ENCODE measurements at places on chromosomes 12 and 14. TPM values are rescaled to one million over a fixed set of nuclear protein-coding genes. Genes with fewer than 3 reads are reported as not detected.

The TROAP gene
- total RNA-seq: 6.9 TPM

The VWF gene
- 47.8 TPM for total RNA-seq

The ACOT4 gene
- total RNA-seq: 0.31 TPM

The CD69 gene
- total RNA-seq: 0.93 TPM

The ZCRB1 gene
- 81.8 TPM for total RNA-seq

GRCh38 chr12:132561427-132562156 is 48.8 kb downstream of the LRCOL1 start:
- peaks cover 6% of the 10 kb centered on the region for H3K36me3 ChIP-seq
- H3K4me1 ChIP-seq: peaks cover 25% of the 10 kb centered on the region
- H3K4me3 ChIP-seq: peak overlapping the region; percentile 59
- H3K27me3 ChIP-seq: peaks cover 4% of the 10 kb centered on the region
- no peak for DNase-seq

DNA sequence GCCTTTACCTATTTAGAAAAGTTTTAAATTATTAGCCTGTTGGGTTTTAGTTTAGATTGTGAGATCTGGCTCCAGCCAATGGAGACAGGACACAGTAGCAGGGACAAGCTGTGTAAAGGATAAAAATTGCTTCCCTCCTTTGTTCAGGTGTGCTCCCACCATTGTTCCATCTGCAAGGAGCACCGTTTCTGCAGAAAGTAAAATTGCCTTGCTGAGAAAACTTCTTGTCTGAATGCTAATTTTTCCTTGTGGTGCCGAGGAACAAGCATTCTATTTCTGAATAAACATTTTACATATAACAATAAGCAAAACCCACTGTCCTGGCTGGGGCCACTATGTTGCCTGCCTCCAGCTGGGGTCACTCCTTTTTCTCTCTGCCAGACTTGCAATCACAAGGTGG is 72.7 kb upstream of the ZFP36L1 start:
- no peak overlapping the region for H3K4me3 ChIP-seq
- no peak for DNase-seq
- no peak overlapping the region for H3K27ac ChIP-seq

GRCh38 chr12:82873309-82873708 is 186.6 kb downstream of the TMTC2 start:
- no peak overlapping the region for H3K4me3 ChIP-seq
- no peak overlapping the region for H3K27ac ChIP-seq
- no peaks in the 10 kb centered on the region for H3K4me1 ChIP-seq
- no peak for DNase-seq
- H3K36me3 ChIP-seq: no peaks in the 10 kb centered on the region

GRCh38 chr14:99541211-99541610 is 60.0 kb downstream of the CCNK start:
- DNase-seq: no peak
- no peak overlapping the region for H3K4me3 ChIP-seq
- H3K27ac ChIP-seq: no peak overlapping the region
- H3K36me3 ChIP-seq: no peaks in the 10 kb centered on the region
- H3K27me3 ChIP-seq: peaks cover 10% of the 10 kb centered on the region
- H3K4me1 ChIP-seq: peaks cover 32% of the 10 kb centered on the region

GRCh38 chr14:20757965-20758364 is 10.2 kb upstream of the EDDM3B start:
- H3K27me3 ChIP-seq: no peaks in the 10 kb centered on the region
- no peaks in the 10 kb centered on the region for H3K4me1 ChIP-seq
- H3K36me3 ChIP-seq: no peaks in the 10 kb centered on the region

DNA sequence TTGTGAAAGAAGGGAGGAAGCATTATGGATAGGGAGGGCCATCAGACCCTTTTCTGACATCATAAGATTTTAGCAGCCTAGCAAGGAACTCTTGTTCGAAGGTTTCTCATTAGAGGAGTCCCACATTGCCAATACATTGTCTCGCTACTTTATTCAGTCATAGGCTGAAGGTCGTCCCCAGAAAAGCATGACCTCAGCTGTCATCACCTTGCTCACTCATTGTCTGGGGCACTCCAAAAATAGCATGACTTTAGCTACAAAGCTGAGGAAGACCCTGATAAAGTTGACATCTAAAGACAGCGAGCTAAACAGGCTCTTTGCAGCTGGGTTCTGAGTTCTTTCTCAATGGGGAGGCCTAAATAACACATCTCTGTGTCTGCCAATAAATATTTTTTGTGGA is 112.4 kb upstream of the PTPRR start:
- no peaks in the 10 kb centered on the region for H3K36me3 ChIP-seq
- H3K27ac ChIP-seq: no peak overlapping the region
- no peak overlapping the region for H3K4me3 ChIP-seq
- H3K27me3 ChIP-seq: no peaks in the 10 kb centered on the region

GRCh38 chr12:107328442-107329133 is 235.2 kb upstream of the CRY1 start:
- no peak overlapping the region for H3K4me3 ChIP-seq
- H3K36me3 ChIP-seq: no peaks in the 10 kb centered on the region
- peaks cover 18% of the 10 kb centered on the region for H3K27me3 ChIP-seq
- DNase-seq: no peak
- H3K27ac ChIP-seq: no peak overlapping the region
- peaks cover 6% of the 10 kb centered on the region for H3K4me1 ChIP-seq

- H3K27me3 ChIP-seq: no peaks in the 10 kb centered on the region
- no peak overlapping the region for H3K27ac ChIP-seq
- H3K4me3 ChIP-seq: no peak overlapping the region
- H3K36me3 ChIP-seq: no peaks in the 10 kb centered on the region
These were observed 355.2 kb downstream of the PCNX1 start for GRCh38 chr14:71262441-71262840.

DNA sequence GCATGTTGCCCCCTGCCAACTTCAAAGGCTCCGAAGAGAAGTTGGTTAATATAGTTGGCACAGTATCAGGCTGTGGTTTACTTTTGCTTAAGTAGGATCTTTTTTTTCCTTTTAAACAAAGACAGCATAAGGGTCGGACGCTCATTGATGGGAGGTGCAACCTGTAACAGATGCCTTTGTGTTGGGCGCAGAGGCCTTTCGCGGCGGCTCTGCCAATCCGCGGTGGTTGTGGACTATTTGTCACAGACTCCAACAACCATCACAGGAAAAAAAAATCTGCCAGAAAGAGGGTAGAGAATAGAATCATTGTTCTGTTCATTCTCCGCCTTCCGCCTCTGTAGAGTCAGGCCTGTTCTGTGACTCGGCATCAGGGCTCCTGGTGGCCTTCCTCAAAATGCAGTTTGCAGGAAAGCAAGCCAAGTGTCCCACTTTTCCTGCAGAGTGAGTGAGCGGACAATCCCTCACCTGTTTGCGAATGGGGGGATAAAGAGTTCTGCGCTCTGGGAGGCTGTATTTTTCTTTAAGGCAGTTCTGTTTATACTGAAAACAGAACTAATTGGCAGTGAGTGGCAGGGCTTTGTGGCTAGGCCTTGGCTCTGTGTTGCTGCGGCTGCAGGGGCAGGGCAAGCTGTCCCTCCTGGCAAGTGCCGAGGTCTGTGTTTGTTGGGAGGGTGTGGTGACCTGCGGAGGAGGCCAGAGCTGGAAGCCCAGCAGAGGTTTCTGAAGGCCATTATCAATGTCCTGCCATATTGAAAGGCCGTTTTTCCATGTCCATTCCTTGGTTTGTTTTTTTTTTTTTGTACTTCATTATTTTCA is 83.0 kb upstream of the PIWIL1 start:
- DNase-seq: no peak
- H3K27ac ChIP-seq: no peak overlapping the region
- no peak overlapping the region for H3K4me3 ChIP-seq
- no peaks in the 10 kb centered on the region for H3K4me1 ChIP-seq

GRCh38 chr12:45730084-45730347 is 510 bp downstream of the ARID2 start:
- no peak for DNase-seq
- H3K27ac ChIP-seq: peak overlapping the region; percentile 99
- H3K27me3 ChIP-seq: no peaks in the 10 kb centered on the region
- no peaks in the 10 kb centered on the region for H3K36me3 ChIP-seq
- peaks cover 2% of the 10 kb centered on the region for H3K4me1 ChIP-seq

DNA sequence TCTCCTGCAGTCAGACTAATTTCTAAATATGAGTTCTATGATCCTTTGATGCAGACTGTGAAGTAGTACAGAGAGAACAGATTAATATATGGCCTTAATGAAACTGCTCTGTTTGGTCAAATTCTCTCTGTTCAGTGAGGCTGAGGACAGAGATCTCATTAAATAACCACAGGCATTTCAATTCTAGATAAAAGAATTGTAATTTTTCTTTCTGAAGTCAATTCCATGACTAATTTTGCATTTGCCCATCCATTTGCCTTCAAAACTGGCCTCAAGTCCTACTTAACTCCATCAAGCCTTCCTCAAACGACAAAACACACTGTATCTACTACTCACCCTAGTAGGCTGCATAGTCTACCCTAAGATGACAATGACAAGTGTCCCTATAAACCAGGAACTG is 67.1 kb downstream of the DUSP16 start:
- no peak for DNase-seq
- no peak overlapping the region for H3K27ac ChIP-seq
- no peak overlapping the region for H3K4me3 ChIP-seq

- peak overlapping the region; percentile 88 for H3K27ac ChIP-seq
- peaks cover 56% of the 10 kb centered on the region for H3K4me1 ChIP-seq
- H3K27me3 ChIP-seq: no peaks in the 10 kb centered on the region
- no peak overlapping the region for H3K4me3 ChIP-seq
- H3K36me3 ChIP-seq: no peaks in the 10 kb centered on the region
These were observed 13.8 kb upstream of the ZFP36L1 start for GRCh38 chr14:68806526-68807147.

- no peaks in the 10 kb centered on the region for H3K4me1 ChIP-seq
- no peaks in the 10 kb centered on the region for H3K27me3 ChIP-seq
- DNase-seq: no peak
- H3K36me3 ChIP-seq: no peaks in the 10 kb centered on the region
- no peak overlapping the region for H3K27ac ChIP-seq
- H3K4me3 ChIP-seq: no peak overlapping the region
These were observed 66.4 kb upstream of the BMP4 start for GRCh38 chr14:54023027-54023426.

Measured in muscle of leg (tissue), 16 donors.